ENCODE measurements at places on chromosomes 2 and 18. TPM values are rescaled to one million over a fixed set of nuclear protein-coding genes. Genes with fewer than 3 reads are reported as not detected.

The MGAT4A gene
- 50.0 TPM for total RNA-seq

The AFF3 gene
- 24.5 TPM for total RNA-seq

The PRKAG3 gene
- total RNA-seq = not detected

The RAD51AP2 gene
- not detected for total RNA-seq

The GALR1 gene
- total RNA-seq = 0.42 TPM

The MAL gene
- 154 TPM for total RNA-seq

The RAX gene
- not detected for total RNA-seq

The TGIF1 gene
- total RNA-seq = 59.2 TPM

The TUBA3D gene
- not detected for total RNA-seq

The SIX3 gene
- total RNA-seq = not detected

DNA sequence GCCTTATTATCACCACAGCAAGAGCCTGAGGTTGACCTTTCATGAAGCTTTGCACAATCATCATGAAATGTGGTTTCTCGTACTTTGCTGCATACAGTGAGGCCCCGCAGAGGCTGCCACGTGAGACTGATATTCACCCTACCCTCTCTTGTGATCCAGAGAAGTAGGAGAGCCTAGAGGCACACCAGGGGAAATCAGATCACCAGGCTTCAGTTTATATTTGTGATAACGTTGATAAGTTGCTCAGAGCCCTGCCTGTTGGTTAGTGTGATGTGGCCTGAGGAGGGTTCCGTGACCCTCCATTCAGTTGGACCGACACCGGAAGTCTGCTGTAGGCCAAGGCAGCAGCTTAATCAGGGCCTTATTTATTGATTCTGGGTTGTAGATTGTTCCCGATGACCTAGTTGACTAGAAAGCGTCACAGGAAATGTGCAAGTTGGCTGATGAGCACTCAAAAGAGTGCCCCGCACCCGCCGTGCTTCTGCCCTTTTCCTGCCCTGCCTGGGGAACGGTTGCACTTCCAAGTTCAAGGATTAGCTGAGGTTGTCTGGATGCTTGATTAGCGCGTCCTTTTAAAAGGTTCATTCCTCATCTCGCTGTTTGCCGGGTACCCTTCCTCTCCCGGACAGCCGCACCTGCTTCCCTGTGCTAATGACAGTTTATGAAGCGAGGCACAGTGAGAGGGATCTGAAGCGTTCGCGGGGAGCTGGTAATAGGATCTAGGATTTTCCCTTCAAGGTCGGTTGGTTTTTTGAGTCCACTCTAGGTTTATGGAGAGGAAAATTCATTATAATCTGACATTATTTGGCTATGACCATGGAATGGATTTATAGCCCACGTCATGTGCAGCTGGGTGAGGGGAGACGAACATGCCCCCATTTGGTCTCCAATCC lies 146.4 kb downstream of the SH3RF3 start:
- no peak for DNase-seq

DNA sequence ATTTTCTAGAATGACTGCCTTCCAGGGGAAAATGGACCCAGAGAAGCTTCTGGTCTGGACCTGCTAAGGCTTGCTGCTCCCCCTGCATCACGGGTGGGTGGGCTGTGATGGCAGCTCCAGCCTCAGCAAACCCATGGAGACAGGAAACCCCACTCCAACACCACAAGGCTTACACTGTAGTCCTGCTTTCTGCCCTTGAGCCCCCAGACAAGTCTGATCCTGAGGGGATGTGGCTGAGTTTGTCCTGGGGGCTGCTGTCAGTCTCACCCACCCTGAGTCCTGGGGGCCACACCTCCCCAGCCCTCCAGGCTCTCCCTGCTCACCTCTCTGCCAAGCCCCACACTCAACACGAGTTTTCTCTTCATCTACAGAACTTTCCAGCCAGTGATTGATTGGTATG lies 279.4 kb downstream of the EIPR1 start:
- DNase-seq = no peak

- DNase-seq = no peak
Measured at GRCh38 chr18:58251416-58251815, 207.4 kb downstream of the NEDD4L start.

DNA sequence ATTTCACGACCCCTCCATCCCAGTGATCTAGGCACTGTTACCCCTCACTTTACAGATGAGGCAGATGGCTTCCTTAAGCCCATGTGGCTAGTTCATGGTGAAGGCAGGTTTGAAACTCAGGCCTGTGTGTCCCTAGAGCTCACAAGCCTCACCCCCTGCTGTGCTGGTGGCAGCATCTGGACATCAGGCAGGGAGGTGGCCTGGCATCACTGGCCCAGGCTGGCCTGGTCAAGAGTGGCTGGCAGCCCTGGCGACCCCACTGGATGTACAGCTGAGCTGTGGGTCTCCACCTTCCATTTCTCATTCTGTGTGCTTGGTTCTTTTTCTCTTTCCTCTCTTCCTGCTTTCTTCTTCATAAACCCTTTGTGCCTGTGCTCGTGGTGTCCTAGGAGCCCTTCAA lies 56.3 kb downstream of the BOLA3 start:
- no peak for DNase-seq

DNA sequence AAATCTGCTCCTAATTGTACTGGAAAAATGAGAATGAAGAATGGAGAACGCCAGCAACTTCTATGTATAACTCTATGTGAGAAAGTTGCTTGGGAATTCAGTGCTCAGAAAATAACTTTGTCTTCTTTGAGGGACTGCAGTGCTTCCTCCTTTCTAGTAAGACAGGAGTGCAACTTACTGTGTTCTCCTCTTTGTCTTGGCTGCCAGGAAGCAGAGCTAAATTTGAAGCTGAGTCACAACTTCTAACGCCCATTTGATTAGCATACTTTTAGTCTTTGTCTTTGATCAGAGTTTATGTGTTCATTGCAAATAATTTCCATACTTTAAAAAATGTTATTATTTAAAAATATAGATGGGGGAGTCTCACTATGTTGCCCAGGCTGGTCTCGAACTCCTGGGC lies 6.6 kb downstream of the ARHGAP25 start:
- DNase-seq = no peak

DNA sequence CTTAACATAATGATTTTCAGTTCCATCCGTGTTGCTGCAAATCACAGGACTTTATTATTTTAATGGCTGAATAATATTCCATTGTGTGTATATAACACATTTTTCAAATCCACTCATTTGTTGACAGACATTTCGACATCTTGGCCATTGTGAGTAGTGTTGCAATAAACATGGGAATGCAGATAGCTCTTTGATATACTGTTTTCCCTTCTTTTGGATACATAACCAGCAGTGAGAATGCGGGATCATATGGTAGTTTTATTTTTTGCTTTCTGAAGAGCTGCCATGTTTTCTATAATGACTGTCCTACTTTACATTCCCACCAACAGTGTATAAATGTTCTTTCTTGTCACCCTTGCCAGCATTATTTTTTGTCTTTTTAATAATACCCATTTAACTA lies 420.3 kb upstream of the CHAC2 start:
- DNase-seq = no peak

GRCh38 chr2:232322560-232323327 lies 55.8 kb upstream of the ALPP start:
- no peak for DNase-seq

DNA sequence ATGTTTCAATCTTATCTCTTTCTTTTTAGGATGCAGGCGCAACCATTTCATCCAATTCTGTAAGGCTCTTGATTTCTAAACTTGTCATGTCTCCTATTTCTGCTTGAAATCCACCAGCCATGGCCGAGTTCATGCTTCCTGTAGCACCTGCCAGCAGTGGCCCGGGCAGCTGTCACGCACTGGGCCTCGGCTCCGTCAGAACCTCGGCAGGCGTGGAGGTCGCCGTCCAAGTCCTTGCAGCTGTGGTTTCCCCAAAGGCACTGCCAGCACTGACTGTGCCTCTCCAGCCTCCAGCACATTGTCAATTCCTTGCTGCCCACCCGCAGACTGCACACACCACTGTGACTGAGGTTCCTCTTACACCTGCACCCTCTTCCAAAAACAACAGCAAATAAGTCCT lies 188.7 kb upstream of the SALL3 start:
- DNase-seq = no peak

DNA sequence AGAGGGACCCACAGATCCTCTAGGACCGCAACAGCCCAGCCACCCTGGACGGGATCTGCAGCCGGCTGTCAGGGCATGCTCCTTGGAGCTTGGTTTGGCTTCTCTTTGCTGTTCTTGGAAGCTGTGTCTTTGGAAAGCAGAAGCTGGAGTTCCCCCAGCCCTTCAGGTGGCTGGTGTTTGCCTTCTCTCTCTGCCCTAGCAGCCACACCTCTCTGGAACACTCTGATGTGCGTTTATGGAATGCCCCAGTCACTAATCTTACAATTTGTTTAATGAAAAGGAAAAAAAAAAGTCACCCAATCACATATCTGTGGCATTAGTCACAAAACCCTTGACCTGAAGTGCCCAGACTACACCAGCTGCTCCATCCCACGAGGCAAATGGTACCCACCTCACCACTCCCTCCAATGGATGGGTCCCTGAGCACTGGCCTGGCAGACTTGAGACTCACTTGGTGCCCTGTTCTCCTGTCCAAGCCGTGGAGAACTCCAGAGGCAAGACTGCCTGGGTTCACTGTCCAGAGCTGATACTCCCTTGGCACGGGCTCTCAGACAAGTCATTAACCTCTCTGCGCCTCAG lies 70.2 kb upstream of the DAPL1 start:
- no peak for DNase-seq

GRCh38 chr2:144084114-144084661 lies 435.7 kb downstream of the ZEB2 start:
- DNase-seq = no peak

- DNase-seq = peak; percentile 56
Measured at GRCh38 chr2:675982-676646, 1.1 kb downstream of the TMEM18 start.

- no peak for DNase-seq
Measured at GRCh38 chr2:15127876-15128275, 433.3 kb downstream of the NBAS start.

DNA sequence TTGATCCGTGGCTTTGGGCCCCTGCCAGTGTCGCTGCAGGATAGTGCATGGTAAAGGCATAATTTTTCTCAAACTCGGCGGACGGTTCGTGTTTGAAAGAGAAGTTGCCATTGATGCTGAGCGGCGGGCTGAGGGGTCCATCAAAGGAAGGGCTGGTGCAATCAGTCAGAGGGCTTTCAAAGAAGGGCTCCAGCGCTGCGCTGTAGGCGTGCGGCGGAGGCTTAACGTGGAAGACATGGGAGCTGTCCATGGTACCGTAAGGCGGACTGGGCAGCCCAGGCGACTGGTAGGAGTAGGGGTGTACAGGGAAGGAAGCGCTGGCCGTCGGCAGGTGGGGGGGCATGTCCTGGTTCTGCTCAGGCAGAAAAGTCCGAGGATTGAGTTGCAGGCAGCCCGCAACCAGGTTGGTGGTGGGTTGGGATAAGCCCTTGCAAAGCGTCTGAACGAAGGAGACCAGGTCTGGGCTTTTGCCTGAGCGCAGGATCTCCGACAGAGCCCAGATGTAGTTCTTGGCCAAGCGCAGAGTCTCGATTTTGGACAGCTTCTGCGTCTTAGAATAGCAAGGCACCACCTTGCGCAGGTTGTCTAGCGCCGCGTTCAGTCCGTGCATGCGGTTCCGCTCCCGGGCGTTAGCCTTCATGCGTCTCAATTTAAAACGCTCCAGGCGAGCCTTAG lies 2.3 kb downstream of the NEUROD1 start:
- DNase-seq = peak; percentile 64

DNA sequence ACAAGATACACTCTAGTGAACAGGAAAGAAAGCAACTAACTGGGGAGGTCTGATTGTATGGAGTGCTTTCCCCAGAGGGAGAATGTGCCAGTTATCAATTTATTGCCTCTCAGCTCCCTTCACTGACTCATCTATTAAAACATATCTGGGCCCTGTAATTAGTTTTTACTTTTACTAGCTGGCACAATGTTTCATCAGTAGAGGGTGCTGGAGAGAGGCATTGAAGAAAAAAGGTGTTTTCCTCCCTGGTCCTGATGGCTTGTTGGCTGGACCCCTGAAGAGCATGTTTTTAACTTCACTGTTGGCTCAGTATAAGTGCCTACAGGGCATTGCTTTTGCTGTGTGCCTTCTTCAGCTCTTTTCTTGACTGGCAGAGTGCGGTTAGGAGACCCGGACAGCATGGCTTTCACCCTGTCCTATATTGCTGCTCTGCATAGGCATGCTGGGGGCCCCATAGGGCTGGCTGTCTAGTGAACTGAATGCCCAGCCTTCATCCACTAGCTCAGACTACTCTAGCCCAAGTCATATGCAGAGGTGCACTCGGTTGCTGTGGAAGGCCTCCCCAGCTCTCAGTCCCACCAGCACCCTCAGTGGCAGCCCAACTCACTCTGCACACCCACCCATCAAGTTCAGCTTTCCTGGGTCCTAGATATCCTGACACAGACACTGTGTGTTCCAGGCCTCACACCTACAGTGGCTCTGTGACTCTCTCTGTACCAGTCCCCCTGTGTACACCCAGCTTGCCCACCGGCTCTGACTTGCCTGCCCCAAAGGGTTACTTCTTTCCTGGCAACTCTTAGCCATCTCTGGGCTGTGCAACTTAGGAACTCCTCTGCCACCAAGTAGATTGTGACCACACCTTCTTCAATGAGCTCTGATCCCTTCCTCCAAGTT lies 62.3 kb upstream of the ACYP2 start:
- DNase-seq = no peak

- DNase-seq = no peak
Measured at GRCh38 chr2:28357948-28358667, 34.5 kb upstream of the FOSL2 start.

GRCh38 chr2:117982376-117983033 lies 31.4 kb downstream of the CCDC93 start:
- no peak for DNase-seq

- peak; percentile 21 for DNase-seq
Measured at GRCh38 chr2:46942143-46942526, 26.5 kb upstream of the MCFD2 start.

DNA sequence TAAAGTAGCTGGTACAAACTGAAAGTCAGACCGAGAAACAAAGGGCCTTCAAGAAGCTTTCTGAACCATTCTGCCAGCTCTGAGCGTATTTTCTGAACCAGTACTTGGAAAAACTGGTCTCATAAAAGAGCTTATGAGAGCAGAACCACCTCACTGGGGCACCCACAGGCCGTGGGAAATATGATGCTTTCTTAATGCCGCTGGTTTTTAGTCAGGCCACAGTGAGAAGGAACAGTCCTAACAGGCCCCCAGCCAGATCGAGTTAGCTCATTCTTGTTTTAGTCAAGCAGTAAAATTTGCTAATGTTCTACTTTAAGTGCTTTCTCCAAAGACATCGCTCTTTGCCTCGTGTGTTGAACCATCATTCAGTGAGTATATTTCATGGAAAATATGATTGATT lies 12.7 kb upstream of the NOSTRIN start:
- DNase-seq = no peak

GRCh38 chr2:201978986-201979385 lies 54.7 kb upstream of the FZD7 start:
- DNase-seq = no peak

- DNase-seq = no peak
Measured at GRCh38 chr2:6750411-6751158, 115.1 kb downstream of the CMPK2 start.

GRCh38 chr2:145875016-145875415 lies 1355.1 kb upstream of the ZEB2 start:
- no peak for DNase-seq

- DNase-seq = no peak
Measured at GRCh38 chr2:233325814-233326213, 18.2 kb downstream of the SAG start.

Measured in tibial nerve (tissue), 4 donors.